Left renal pelvis (tissue), 4 donors: ENCODE measurements at places on chromosomes 5 and 9.

DNA sequence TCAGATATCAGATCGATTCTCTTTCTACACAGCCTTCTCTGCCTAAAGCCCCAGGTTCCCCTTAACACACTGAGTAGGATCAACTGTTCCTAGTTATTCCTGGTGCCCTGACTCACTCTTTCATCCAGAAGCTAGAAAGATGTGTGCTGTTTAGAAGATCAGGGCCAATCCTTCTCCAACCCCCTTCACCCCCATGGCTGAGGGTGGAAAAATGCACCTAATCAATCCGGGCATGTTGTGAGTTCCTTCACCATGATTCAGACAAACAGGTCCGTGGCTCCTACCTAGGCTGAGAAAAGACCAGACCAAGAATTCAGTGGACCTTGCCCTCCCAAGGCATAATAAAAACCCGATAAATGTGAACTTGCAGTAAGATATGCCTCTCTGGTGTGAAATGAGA is 85.4 kb upstream of the EQTN start:
- DNase-seq: no peak

GRCh38 chr9:7770111-7770510 is 29.5 kb downstream of the DMAC1 start:
- no peak for DNase-seq

DNA sequence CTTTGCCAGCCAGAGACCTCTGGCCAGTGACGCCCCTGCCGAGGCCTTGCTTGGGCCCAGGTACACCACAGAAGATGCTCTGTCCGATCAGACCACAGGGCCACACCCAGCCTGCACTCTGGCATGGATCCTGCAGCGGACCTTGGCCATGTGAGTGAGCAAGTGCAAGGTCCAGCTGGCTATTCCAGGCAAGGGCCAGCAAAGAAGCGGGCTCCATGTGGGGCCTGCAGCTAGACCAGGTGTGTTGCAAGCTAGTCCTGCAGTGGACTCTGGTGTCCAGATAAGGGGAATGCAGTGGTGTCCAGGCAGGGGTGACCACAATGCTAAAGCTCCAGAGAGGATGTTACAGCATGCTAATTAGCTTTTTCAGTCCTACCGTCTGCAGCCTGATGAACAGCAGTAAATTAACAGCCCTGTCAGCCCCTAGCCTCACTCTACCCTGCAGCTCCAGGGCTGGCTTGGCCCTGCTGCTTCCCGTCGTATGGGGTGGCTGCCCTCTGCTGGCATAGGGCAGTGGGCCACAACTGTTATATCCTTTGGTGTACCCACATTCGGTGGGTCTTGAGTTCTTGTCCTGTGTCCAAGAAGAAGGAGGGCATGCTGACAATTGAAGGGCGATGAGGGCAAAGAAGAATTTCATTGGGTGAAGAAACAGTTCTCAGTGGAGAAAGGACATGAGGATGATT is 284.5 kb upstream of the POU5F2 start:
- no peak for DNase-seq

DNA sequence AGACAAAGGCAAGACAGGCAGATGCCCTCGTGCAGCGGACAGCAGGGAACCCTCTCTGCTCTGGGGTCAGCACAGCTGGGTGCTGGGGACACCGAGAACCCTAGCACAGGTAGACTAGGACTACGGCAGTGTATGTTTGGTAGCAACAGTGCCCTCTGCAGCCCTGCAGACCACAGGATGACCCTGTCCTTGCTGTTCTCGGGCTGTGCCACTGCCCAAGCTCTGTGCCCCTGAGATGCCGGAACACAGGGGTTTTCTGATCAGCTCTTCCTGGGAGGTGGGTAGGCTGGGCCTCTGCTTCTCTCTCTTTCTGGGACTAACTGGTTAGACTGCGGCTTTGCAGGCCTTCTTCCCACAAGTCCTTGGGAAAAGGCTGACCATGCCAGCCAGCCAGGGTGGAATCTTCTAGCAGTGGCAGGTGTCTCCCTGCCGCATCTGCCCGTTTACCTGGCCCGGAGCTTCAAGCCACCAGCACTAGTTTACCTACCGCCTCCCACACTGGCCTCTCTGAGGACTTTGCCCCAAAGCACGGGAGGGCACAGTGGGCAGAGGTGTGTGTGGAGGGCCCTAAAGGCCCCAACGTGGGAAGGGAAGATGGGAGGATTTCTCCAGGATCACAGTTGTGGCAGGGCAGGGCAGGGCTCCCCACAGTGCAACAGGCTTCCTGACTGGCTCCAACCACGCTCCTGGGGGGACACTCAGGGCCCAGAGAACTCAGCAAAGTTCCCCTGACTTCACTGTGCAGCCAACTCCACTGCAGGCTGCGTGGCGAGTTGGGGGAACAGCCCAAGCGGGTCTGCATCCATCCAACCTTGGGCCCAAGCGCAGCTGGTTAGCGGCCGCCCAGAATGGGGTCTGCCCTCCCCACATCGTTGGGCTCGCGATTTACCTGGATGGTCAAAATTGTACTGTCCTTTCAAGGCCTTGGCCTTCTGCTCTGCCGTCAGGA is 1.2 kb downstream of the UCK1 start:
- no peak for DNase-seq

DNA sequence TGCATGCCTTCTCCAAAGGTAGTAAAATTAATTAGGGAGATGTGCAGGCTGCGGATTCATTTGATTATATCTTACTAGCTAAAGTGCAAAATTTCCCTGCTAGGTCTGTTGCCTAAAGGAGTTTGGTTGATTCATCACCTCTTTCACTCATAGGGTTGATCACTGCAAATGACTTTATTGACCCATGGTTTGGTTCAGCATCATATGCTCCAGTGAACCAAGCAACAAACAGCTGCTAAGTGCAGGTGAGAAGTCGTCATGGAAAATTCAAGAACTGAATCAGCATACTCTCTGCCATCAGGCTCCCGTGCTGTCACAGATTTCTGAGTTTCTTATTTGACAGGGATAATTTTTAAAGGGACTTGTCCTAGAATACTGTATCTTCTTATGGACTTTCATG is 571.8 kb upstream of the CDH18 start:
- no peak for DNase-seq

DNA sequence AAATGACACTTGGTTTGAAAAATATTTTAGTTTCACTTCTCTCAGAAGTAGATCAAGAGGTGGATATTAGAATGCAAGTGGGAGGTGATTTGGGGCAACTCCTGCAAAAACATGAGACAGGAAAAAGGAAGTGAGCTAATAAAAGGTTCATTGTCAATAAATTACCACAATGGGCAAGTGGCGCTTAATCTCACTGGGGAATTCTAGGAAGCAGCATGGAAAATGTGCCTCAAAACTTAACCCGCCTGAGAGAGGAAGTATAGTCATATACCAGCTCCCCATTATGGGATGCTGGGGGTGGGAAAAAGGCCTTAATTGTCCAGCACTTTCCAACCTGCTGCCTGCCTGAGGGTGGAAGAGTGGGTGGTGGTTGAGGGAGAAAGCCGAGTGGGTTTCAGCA is 204.1 kb downstream of the ELAVL2 start:
- DNase-seq: no peak

DNA sequence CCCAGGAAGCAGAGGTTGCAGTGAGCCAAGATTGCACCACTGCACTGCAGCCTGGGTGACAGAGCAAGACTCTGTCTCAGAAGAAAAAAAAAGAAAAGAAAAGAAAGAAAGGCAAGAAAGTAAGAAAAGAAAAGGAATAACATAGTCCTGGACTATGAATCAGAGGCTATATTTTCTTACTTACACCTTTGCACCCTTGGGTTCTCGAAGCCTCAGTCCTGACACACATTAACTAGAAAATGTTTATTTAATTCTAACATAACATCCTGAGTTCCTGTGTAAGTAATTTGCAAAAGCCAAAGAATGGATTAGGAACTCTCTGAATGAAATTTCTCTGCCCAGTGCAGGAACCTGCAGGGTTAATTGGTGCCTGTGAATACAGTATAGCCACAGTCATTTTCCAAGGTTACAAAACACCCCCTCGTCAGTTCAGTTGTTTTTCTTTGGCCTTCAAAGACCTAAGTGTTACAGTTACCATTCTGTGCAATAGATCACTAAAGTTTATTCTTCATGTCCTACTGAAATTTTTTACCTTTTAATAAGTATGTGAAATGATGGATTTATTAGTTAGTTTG is 147.6 kb downstream of the SV2C start:
- DNase-seq: no peak

GRCh38 chr9:7297521-7297920 is 502.1 kb downstream of the DMAC1 start:
- DNase-seq: no peak
